ENCODE measurements at places on chromosomes 2 and 18.

DNA sequence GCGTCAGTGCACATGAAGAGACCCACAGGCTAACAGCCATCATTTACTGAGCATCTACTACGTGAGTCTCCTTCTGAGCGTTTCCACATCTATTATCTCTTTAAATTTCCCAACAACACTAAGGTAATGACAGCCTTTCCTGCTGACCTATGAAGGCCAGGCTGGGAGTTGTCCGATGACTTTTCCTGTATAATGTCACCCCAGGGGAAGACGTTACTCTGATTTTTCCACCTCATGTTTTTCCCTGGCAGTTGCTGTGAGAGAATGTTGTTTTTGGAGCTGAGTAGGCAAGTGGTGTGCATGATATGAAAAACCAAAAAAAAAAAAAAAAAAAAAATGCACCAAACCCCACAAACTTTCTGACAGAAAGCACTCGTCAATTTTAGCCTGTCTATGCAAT is 207.6 kb downstream of the SLC8A1 start:
- no peak for DNase-seq

GRCh38 chr2:113707106-113707505 is 49.3 kb downstream of the SLC35F5 start:
- no peak for DNase-seq

- peak; percentile 39 for DNase-seq
Observed at GRCh38 chr2:25309402-25309801, 32.3 kb downstream of the DNMT3A start.

DNA sequence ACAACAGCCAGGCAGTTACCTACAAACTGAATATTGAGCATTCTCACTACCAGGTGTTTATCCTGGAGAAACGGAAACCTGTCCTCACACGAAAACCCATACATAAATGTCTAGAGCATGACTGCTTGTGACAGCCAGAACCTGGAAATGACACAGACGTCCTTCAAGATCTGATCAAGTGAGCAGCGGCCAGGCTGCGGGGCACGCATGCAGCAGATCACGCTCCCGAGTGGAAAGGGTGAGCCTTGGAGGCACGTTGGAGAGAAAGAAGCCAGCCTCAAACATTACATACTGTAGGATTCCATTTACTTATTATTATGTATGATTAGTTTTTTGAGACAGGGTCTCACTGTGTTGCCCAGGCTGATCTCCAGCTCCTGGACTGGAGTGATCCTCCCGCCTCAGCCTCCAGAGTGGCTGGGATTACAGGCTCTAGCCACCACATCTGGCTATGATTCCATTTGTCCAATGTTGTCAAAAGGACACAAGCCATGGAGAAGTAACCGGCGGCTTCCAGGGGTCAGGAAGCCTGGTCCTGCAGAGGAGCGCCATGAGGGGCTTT is 22.9 kb upstream of the STK25 start:
- DNase-seq, result no peak

DNA sequence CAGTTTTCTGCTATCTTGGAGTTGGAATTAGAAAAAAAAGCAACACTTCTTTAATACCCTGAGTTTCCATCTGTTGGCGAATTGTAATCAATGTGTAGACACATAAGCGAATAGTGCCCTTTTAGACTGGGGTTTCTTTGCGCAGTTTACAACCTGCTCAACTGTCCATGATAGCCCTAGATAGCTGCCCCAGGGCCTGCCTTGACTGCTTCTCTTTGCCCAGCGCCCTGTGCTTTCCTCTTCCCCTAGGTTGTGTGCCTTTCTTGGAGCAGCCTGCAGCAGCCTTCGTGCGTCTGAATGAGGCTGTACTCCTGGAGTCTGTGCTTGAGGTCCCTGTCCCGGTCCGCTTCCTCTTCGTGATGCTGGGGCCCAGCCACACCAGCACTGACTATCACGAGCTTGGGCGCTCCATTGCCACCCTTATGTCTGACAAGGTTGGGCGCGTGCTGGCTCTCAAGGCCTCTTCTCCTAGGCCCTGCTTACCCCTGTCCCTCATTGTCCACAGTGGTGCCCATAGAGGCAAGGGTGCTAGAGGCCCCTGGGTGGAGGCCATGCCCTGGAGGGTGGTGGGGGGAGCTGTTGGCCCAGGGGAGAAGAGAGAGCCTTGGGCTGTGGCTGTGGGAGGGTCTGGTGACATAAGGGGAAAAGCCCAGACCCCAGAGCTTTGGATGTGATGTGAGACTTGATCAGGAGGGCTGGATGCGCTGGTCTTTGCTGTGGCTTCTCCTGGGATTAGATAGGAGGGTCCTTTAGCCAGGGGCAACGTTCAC is 6.9 kb downstream of the SLC4A3 start:
- no peak for DNase-seq

GRCh38 chr2:199743415-199744120 is 107.4 kb downstream of the FTCDNL1 start:
- DNase-seq, result no peak

DNA sequence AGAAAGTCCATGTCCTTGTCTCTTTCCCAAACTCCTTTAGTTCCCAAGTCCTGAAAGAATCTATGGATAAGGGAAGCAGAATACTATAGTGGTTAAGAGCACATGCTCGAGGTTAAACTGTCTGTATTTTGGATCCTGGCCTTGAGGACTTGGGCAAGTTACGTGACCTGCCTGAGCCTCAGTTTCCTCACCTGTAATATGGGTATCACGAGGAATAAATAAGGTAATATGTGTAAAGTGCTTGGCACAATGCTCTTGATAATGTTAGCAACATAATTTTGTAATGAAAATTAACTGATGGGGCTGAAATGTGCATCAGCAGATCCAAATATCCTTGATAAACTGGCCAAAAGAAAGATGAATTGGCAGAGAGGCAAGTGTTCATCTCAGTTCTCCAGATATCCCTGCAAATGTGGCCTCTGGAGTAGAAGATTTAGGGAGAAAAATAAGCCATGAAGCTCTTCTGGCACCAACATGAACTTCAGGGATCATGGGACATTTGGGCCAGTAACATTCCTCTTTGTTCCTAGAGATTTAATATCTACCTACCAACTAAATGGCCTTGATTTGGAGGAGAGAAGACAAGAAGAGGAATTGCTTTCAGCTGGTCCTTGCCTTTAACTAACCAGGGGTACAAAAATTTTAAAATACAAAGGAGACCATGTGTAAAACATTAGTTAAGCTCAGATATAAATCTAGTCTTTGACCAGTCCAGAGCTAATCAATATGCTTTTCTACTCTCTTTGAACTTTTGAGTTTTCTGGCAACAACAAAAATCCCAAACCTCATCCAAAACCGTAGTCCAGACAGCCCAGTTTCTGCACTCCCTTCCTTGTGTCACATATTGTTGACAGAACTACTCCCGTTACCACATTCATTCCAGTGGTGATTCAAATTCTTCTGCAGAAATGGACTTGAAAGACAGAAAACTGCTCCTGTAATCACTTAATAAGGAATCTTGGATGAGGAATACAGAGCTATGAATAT is 52.7 kb upstream of the EML4 start:
- no peak for DNase-seq

DNA sequence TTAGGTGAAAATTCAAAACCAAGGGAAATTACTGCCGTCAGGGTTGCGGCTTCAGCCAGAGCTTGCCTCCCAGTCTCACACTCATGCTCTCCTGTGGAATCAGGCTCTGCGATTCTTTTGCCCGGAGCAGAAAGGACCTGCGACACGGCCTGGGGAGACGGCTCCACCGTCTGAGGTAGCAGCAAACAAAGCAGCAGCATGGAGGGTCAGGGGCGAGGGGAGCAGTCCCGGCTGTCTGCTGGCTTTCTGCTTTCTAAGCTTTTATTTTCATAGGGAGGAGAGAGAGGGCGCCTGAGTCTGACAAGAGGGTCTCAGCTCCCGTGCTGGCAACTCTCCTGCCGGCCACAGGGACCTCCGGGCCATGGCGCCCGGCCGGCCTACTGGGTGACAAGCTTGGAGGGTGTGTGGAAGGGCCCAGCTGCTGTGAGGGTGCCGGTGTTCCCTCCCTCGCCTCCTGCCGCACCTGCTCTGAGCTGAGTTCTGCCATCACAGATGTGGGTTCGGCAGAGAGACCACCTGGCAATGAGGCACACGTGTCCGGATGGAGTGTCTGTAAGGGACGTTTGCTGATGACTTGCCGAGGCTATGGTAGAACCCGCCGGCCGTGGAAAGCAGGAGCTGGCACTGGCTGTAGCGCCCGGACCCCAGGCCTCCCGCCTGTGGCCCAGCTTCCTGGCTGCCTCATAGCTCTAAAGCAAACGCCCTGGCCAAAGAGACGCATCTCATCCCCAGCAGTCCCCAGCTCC is 66.2 kb upstream of the CTDP1 start:
- DNase-seq, result no peak

DNA sequence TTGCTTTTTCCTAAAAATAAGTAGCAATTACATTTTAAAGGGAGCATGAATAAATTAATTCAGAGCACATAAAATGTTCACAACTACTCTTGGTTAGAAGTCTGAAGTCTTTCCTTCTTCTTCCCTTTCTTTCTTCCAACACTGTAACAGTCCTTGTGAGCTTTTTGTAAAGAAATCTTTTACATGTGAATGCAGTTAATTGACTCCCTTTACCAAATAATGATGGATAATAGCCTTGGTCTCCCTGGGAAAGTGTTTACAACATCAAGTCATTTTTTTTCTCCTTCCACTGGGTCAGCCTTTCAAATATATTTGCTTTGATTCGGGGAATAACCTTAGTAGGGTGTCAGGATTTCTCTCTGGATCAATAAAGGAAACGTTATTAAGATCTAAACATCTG is 39.1 kb downstream of the CALCRL start:
- DNase-seq, result no peak

DNA sequence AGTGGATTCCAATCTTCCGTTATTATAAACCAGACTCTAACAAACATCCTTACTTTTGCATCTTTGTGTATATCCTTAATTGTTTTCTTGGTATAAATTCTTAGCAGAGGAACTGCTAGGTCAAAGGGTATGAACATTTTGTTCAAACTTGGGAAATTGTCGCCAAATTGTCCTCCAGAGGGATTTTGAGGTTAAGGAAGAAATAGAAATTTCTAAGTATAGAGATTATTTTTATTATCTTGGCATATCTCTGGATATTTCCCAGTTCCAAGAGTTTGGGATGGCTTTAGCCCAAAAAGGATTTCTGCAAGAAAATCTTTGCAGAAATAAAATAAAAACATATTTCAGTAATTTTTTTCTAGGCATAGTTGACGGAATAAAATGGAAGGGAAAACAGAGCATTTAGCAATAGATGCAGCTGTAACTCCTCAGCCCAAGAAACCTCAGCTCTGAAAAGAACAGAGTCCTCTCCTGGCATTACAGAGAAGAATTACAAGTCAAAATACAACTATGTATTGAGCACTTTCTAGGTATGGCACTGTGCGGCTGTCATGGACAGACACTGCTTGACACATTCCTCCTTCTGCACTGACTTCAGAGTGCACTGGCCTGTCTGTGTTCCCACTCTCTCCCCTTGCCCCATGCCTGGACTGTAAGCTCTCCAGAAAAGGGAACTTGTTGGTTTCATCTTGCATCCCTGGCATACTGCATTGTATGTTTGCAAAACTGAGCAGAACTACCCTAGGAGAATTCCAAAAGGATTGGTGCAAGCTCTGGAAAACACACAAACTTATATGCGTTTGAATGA is 117.3 kb upstream of the STON1 start:
- no peak for DNase-seq

- DNase-seq, result no peak
Observed at GRCh38 chr2:111975053-111975552, 76.7 kb downstream of the MERTK start.

DNA sequence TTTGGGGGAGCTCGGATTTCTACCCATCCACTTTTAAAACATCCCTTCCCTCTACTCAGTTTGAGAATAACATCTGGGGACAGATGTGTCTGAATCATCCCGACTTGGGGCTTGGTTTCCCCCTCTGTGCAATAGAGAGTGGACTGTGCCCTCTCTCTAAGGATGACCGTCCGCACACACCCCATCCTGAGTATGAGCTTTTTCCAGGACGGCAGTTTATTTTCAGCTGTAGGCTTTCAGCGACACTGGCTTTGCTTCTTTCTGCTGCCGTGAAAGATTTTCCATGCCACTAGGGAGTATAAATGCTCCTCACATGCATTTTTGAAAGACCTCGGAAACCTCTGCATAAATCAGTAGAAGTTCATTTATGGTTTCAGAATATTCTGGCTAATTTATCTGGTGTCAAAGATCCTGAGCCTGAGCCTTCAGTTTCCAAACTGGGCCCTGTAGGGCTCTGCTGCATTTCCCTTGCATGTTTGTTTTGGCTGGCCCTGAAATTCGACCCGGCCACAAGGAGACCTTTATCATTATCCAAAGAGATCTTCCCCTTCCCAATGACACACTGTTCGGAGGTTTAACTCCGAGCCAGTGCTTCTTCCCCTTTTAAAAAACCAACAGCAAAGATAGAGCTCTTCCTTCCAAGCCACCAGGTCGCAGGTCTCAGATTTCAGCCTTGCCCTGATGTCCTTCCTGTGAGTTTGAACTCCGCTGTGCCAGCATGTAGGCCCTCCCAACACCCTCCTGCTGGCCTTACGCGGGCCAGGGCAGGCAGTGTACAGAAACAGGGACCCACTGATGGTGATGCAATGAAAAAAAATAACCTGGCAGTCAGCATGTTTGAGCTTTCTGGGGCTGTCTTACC is 53.3 kb downstream of the FECH start:
- DNase-seq, result no peak

GRCh38 chr18:74709452-74709851 is 111.8 kb downstream of the ZNF407 start:
- DNase-seq, result no peak

DNA sequence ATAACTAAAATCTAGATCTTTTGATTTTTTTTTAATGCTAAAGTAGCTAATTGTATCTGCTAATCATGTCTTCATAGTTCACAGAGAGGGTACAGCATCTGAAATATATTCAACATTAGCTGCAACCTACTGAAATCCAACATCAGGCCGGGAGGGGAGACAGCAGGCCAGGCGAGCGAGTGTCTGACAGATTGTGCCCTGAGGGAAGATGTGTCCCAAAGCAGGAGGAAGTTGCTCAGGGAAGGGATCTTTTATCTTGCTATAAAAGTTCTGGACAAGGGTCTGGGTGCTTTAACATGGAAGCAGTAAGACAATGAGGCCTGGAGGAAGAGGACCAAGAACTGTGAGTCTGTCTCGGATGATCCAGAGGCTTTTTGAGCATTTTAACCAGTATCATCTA is 274.1 kb downstream of the AFF3 start:
- DNase-seq, result no peak

GRCh38 chr2:9307535-9307934 is 100.9 kb downstream of the ASAP2 start:
- DNase-seq, result no peak
